ENCODE measurements at places on chromosomes 3 and 15. TPM values are rescaled to one million over a fixed set of nuclear protein-coding genes. Genes with fewer than 3 reads are reported as not detected.
A peak's percentile ranks its signal among the peaks of the same experiment; 100 is the strongest.

GRCh38 chr15:75182187-75183131 is 19.2 kb upstream of the C15orf39 start:
- no peak for DNase-seq

DNA sequence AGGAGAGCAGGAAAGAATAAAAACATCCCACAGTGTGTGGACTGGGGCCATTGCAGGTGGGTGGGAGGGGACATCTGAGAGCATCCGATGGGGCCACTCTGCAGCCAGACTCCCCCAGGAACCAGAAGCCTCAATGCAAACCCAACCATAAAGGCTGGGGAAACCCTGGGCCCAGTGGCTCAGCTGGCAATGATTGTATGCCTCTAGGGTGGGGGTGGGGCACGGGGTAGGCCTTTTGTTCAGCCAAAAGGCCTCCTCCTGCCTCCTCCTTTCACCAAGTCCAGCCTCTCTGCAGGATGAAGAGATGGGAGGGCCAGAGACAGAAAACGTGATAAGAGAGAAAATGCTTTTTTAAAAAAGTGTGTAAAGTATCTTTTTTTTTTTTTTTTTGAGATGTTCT is 45.5 kb upstream of the HERC1 start:
- DNase-seq, result no peak

- peak; percentile 95 for DNase-seq
Measured at GRCh38 chr3:70849911-70850699, 537.7 kb upstream of the MDFIC2 start.

HYAL2 gene
- 106 TPM for polyA plus RNA-seq

DNA sequence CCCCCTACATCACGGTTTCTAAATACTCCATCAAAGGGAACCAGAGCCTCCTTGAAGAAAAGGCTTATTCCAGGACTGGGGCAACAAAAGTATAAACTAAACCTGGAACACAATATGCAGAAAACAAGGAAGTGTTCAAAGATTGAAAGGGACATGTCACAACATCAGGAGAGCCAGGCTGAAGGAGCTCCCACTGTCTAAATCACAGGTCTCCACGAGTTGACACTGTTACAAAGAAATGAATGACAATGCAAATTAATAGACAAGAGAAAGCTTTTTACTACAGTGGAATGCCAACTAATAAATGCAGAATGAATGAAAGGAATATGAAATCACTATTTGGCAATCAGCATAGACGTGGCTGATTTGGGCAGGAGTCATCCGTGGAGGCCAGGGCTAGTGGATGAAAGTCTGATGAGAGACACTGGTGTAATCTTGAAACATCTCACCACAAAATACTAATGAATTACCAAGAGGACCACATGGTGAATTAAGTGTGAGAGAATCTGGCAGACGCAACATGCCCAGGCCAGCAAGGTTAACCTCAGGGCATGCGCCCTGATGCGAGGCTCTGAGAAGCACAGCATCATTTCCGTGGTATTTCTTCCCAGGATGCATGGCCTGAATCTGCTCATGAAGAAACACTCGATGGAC is 123.8 kb upstream of the TJP1 start:
- DNase-seq, result no peak

CSPG4 gene
- polyA plus RNA-seq, result 12.1 TPM

GRCh38 chr3:194744826-194745225 is 59.1 kb downstream of the FAM43A start:
- no peak for DNase-seq

- no peak for DNase-seq
Measured at GRCh38 chr3:124512881-124513609, 217.2 kb upstream of the UMPS start.

OSBPL10 gene
- 2.2 TPM for polyA plus RNA-seq

DNA sequence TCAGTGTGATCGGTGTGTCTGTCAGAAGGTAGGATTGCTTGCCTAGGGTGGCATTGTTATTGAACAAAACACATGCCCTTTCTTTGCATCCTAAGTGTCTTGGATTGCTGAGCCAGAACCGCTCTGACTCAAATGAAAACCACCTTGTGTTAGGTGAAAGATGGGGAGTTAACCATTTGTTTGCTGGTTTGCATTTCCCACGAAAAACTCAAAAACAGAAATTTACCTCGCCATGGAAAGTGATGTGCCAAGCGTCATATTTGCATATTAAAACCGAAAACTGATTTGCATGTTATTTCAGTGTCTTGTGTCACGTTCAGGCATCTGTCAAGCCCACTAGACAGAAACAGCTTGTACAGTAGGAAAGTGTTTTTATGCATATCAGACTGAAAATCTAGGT is 474.6 kb upstream of the TPRG1 start:
- no peak for DNase-seq

- no peak for DNase-seq
Measured at GRCh38 chr3:34067536-34068051, 269.2 kb downstream of the PDCD6IP start.

- no peak for DNase-seq
Measured at GRCh38 chr3:4826237-4827100, 152.8 kb upstream of the BHLHE40 start.

DNA sequence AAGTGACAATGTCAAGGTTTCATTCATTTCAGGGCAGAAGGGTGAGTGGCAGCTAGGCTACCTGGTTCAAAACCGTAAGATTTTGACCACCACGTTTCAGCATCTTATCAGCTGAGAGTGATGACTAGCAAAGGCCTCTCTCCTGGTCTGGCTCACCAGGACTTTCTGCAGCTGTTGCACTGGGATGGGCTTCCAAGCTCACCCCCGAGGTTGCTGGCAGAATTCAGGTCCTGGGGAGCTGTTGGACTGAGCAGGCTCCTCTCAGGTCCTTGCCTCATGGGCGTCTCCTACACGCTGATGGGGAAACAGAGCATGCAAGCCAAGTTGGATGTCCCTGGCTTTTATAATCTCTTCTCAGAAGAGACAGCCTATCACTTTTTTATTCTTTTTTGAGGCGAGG is 88.8 kb upstream of the RNU6-1 start:
- no peak for DNase-seq

GPR27 gene
- polyA plus RNA-seq, result 23.8 TPM

GRCh38 chr3:177726807-177727206 is 529.5 kb upstream of the TBL1XR1 start:
- DNase-seq, result no peak

- no peak for DNase-seq
Measured at GRCh38 chr15:68249058-68249713, 19.7 kb upstream of the CLN6 start.

DNA sequence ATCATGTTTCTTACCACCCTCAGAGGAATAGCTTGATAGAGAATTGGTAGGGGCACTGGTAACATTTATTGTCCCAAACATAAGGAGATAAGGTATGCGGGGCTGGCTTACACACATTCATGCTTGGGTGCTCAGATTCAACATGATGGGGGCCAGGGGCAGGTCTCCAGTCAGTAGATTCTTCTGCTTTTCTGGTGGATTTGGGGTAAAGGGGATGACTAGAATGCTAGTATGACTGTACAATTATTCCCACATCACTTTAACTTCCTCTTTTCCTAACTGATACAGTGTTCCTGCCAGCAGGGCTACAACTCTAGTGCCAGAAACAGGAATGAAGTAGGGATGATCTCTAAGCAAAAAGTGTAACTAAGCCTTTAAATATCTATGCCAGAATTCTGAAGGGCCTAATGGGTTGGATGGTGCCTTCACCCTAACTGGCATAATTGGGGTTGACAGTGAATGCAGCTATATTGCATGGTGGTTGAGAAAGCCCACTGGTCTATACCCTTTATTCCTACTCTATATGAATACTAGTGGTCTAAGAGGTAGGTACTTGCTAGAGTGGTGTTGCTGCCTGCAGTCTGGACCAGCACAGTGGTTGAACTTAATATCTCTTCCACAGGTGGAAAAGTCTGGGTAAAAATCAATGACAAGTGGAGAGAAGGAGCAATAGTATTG is 117.4 kb downstream of the IL12A start:
- DNase-seq, result no peak

- DNase-seq, result no peak
Measured at GRCh38 chr3:58116161-58116955, 94.4 kb downstream of the DNASE1L3 start.

DNA sequence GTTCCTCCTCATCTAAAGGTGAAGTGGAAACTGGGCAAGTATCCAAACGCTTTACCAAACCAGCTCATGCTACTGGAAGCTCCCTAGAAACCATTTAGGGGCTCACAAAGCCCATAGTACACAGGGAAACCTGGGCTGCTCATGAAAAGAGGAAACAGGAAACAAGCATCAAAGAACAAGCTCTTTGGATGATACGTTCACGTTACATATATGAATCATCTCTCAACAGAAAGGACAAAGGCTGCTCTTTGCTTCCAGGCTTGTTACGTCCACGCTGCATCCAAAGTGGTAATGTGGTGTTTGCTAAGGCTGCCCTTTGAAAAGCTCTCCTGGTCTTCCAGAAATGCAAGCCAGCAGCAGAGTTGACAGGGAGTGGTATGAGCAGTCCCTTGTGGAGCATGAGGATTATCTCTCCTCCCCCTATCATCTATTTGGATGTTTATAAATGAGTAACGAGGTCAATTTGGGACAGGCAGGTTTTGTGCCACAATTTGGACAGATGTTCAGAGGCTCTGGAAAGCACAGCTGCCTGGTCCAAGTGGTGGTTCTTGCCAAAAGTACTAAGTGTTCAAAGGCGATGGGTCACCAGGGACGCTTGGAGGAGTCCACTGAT is 98.0 kb upstream of the RORA start:
- DNase-seq, result no peak

UBR1 gene
- 17.8 TPM for polyA plus RNA-seq

GRCh38 chr3:197750858-197751737 is 1.4 kb downstream of the FYTTD1 start:
- DNase-seq, result peak; percentile 8

- DNase-seq, result no peak
Measured at GRCh38 chr3:37115446-37115845, 58.9 kb downstream of the LRRFIP2 start.

Data from cardiac muscle cell (in vitro differentiated cells and primary cell).